HEK293T (cell line): ENCODE measurements at places on chromosomes 3 and 15.

GRCh38 chr3:146550743-146551510 lies 6.5 kb upstream of the PLSCR1 start:
- no peak for DNase-seq

DNA sequence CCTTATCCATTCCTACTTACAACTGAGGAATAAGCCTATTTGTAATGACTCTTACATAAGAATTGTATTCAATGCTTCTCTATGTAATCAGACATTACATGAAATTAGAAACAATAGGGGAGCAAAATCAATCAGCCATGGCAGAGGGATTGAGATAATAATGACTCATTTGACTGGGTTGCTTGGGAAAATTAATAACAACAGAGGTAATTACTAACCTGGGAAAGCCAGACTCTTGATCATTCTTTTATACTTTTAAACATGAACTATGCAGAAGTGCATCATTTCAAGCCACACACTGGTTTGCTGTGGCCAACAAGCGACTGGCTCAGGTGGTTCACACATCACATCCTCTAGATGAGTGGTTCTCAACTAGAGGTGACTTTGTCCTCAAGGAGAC lies 126.3 kb upstream of the CRBN start:
- DNase-seq: no peak

DNA sequence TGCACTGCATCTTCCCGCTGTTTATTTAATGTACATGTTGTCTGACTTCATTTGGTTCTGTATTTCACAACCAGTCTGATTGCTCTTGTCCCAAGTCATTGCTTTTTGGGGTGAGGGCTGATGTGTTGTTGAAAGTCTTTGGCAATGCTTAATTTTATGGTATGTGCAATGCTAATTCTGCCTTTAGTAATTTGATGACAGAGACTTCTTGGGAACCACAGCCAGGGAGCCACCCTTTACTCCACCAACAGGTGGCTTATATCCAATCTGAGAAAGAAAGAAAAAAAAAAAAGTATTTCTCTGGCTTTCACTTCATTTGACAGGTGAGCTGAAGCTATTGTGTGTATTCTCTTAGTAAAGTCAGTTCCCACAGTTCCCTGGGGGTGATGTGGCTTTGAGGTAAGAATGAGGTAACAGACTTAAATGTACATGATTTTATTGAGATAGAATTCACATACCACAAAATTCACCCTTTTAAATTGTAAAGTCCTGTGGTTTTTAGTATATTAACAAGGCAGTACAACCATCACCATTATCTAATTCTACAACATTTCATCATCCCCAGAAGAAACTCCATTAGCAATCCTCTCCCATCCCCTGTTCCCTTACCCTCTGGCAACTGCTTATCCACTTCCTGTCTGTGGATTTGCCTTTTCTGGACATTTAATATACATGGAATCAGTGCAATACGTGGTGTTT lies 97.3 kb downstream of the SLCO3A1 start:
- DNase-seq: no peak

- peak; percentile 30 for DNase-seq
Observed at GRCh38 chr15:43218908-43219706, 1.7 kb downstream of the EPB42 start.

GRCh38 chr3:191412759-191413158 lies 48.2 kb upstream of the PYDC2 start:
- DNase-seq: no peak
